Astrocyte of the hippocampus (primary cell): ENCODE measurements at places on chromosomes 13 and 19.

- no peak for DNase-seq
Measured at GRCh38 chr19:47633517-47633916, 24.6 kb downstream of the BICRA start.

DNA sequence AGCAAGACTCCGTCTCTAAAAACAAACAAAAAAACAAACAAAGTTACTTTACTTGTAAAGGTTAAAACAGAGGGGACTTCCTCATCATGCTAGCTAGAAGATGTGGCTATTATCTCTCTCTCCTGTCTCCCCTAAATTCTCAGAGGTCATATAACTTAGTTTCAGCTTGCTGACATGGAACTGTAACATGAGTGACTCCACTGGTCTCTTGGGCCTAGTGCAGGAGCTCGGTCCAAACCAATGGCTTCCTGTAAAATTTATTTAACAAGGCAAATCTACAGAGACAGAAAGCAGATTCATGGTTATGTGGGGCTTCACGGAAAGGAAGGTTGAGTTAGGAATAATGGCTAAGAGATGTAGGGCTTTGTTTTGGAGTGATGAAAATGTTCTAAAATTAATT is 9.5 kb upstream of the KASH5 start:
- no peak for DNase-seq

DNA sequence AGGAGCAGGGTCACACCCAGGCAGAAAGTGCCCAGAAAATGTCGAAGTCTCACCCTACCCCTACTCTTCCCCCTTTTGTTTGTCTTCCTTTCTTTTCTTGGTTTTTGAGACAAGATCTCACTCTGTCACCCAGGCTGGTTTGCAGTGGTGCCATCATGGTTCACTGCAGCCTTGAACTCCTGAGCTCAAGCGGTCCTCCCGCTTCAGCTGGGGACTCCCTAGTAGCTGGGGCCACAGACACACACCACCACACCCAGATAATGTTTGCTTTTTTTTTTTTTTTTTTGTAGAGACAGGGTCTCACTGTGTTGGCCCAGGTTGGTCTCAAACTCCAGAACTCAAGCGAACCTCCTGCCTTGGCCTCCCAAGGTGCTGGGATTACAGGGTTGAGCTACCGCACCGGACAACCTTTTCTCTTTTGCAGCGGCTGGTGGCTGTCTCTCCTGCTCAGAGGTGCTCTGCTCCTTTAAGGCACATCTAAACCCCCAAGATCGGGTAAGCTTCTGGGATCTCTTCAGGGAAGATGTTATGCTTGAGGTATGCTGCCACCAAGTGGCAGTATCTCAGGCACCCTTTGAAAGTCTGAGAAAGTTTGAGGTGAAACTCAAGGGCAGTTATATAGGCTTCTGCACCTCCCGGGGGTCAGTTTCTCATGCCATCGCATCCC is 22.4 kb upstream of the EBI3 start:
- DNase-seq, result peak; percentile 44

DNA sequence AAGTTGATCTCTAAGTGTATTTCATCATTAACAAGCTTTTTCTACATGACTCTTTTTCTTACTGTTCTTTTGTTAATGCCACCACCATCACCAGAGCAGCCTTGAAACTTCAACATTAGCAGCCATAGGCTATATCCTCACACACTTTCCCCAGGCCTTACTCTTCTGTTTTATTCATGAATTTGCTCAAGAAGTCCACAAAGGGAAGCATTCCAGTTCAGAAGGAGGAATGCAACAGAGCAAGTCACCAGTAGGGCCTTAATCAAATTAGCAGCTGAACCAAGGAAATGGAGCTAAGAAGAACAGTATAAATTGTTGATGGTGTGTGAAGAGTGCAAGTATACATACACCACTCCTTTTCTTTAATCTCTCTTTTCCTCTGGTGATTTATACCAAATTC is 223.1 kb downstream of the NBEA start:
- peak; percentile 22 for DNase-seq

DNA sequence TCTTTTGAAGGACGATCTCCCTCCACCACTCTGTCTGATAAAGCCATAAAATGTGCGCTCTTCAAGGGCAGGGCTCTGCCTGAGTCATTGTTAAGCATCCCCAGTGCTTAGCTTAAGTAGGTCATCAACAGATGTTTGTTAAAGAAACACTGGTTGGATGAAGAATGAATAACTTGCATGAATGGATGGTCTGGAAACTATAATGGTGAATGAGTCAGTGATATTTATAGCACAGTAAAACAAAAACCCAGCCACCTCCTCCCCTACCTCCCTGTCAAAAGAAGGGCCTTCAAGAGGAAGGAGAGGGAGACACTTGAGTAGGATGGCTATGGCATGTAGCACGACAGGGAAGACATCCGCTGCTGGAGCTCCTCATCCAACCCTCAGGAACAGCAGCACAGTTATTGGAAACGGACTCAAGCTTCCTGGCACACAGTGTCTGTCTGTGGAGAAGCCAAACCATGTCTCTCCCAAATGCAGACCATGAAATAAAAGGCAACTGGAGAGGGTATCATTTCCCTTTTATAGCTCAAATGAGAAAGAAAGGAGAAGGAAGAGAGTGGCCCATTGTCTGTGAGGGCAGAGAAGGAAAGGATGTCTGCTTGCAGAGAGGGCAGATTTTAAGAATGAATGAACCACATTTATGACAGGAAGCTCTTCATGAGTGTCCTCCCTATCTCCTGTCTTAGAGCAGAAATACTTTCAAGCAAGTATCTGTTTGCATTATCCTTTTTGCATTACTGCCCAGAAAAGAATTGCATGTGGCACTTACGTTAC is 183.5 kb upstream of the UBL3 start:
- peak; percentile 69 for DNase-seq

DNA sequence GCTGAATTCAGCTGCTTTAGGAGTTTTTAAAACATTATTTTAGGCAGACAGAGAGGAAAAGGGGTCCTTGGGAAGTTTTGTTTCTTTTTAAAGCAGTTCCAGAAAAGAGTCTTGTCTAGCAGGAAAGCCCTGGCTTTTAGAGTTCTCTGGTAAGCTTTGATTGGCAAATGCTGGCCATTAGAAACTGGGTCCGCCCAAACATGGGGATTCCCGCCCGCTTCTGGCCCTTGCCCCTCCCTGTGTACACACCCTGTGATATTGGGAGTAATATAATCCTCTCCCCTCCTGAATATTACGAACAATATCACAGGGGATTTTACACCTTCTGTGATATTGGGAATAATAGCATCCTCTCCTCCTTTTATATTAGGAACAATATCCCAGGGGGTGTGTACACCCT is 58.9 kb downstream of the ERICH4 start:
- no peak for DNase-seq
